Left lung (tissue), 14 donors: ENCODE measurements at places on chromosomes 5 and 9.

GRCh38 chr9:37179576-37179975 is 59.2 kb downstream of the ZCCHC7 start:
- no peaks in the 10 kb centered on the region for H3K27me3 ChIP-seq
- H3K4me3 ChIP-seq, result no peak overlapping the region
- no peak for DNase-seq
- H3K27ac ChIP-seq, result no peak overlapping the region
- H3K4me1 ChIP-seq, result no peaks in the 10 kb centered on the region

- H3K4me3 ChIP-seq, result no peak overlapping the region
- no peaks in the 10 kb centered on the region for H3K4me1 ChIP-seq
- DNase-seq, result no peak
- H3K27ac ChIP-seq, result no peak overlapping the region
- H3K27me3 ChIP-seq, result no peaks in the 10 kb centered on the region
Observed at GRCh38 chr5:66864240-66864884, 268.2 kb downstream of the MAST4 start.

GRCh38 chr9:98997604-98998003 is 53.9 kb downstream of the COL15A1 start:
- H3K4me1 ChIP-seq, result peaks cover 25% of the 10 kb centered on the region
- no peak overlapping the region for H3K4me3 ChIP-seq
- DNase-seq, result no peak

DNA sequence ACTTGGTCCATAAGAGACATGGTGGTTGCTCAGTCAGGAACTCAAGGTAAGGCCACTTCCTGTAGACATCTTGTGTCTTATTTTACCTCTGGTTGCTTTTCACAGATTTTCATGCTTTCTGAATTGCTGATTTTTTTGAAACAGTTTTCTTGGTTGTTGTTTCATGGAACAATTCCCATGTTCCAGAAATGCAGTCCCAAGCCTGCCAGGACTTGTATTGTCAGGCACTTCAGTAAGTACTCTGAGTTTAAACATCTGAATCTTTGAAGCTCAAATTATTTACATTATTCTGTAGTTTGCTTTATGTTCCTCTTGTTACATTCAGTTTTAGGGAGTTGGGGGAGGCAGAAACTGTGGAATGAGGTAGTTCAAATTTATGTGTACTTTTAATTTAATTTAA is 290.2 kb downstream of the DMRT2 start:
- H3K27me3 ChIP-seq, result no peaks in the 10 kb centered on the region
- H3K36me3 ChIP-seq, result no peaks in the 10 kb centered on the region
- H3K4me1 ChIP-seq, result no peaks in the 10 kb centered on the region
- no peak overlapping the region for H3K4me3 ChIP-seq
- no peak for DNase-seq

DNA sequence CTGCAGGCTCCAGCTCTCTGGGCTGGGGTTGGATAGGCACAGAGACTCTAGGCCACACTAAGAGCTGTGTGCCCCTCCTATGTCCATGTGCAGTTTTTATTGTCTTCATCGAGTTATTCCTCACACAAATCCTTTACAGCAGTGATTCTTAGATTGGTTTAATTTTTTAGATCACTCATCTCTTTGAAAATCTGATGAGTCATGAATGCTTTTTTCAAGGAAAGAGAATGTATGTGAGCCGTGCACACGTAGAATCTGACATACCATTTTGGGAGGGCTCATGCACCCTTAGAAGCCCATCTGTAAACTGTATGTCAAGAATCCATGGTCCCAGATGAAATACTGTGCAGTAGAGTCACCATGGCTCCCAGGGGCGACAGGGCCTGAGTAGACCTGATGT is 100.7 kb upstream of the S1PR3 start:
- H3K4me1 ChIP-seq, result no peaks in the 10 kb centered on the region
- no peak for DNase-seq
- H3K27ac ChIP-seq, result no peak overlapping the region
- peaks cover 9% of the 10 kb centered on the region for H3K27me3 ChIP-seq
- no peaks in the 10 kb centered on the region for H3K36me3 ChIP-seq
- no peak overlapping the region for H3K4me3 ChIP-seq

GRCh38 chr9:134365791-134366222 is 39.6 kb downstream of the RXRA start:
- no peaks in the 10 kb centered on the region for H3K36me3 ChIP-seq
- H3K4me3 ChIP-seq, result no peak overlapping the region
- peaks cover 72% of the 10 kb centered on the region for H3K4me1 ChIP-seq
- peak overlapping the region; percentile 84 for H3K27ac ChIP-seq

DNA sequence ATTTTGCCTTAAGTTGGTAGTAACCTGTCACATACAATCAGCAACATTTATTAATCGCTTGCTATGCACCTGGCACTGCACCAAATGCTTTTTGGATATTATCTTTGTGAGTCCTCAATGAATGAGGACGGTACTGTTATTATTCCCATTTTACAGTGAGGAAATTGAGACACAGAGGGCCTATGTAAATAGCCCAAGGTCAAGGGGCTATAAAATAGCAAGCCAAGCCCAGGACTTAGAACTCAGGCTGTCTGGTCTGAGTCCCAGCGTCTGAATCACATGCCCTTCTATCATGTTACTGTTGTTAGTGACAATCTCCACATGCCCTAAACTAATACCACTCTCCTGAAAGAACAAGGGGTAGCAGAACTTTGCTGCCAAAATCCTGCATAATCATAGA is 60.0 kb downstream of the ERAP1 start:
- no peaks in the 10 kb centered on the region for H3K27me3 ChIP-seq
- no peak overlapping the region for H3K27ac ChIP-seq
- no peaks in the 10 kb centered on the region for H3K4me1 ChIP-seq
- no peak overlapping the region for H3K4me3 ChIP-seq

DNA sequence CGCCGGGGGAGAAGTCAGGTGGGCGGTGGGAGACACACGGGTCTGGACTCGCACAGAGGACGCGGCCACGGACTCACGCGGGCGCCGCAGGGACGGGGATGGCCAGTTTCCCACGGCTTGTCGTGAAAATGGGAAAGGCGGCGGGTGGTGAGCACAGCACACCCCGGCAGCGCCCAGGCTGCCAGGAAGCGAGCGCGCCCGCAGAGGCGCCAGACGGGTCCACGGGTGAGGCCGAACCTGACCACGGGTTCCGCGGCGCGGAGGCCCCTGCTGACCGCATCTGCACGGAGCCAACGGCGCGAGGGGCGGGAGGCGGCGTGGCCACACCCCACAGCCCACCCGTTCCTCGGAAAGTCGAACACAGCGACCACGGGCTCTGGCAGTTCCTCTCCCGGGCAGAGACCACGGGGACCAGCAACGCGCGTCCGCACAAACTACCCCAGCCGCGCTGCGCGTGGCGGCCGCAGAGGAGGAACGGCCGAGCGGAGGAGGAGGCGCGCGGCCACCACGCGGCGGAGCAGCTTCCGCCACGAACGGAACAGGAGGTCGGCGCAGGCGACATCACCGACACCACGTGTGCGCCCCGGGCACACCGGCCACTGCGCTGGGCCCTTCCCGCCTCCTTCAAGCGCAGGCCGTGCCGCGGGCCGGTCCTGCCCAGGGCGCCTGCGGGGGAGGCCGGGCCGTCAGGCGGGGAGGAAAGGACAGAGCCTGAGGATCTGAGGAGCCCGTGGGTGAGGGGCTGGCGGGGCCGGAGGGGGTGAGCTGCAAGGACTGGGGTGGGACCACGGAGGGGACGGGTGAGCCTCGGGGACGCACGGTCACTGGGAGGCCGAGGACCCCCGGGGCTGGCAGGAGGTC is 5.6 kb downstream of the EXD3 start:
- H3K4me3 ChIP-seq, result peak overlapping the region; percentile 11
- H3K4me1 ChIP-seq, result peaks cover 28% of the 10 kb centered on the region
- H3K27me3 ChIP-seq, result no peaks in the 10 kb centered on the region
- H3K27ac ChIP-seq, result peak overlapping the region; percentile 7
- DNase-seq, result no peak

- no peaks in the 10 kb centered on the region for H3K4me1 ChIP-seq
- H3K4me3 ChIP-seq, result peak overlapping the region; percentile 41
Observed at GRCh38 chr9:16869131-16869881, 1.2 kb downstream of the BNC2 start.

- no peak for DNase-seq
- no peak overlapping the region for H3K27ac ChIP-seq
- no peaks in the 10 kb centered on the region for H3K4me1 ChIP-seq
- H3K27me3 ChIP-seq, result no peaks in the 10 kb centered on the region
Observed at GRCh38 chr5:83253720-83254119, 176.4 kb downstream of the XRCC4 start.

DNA sequence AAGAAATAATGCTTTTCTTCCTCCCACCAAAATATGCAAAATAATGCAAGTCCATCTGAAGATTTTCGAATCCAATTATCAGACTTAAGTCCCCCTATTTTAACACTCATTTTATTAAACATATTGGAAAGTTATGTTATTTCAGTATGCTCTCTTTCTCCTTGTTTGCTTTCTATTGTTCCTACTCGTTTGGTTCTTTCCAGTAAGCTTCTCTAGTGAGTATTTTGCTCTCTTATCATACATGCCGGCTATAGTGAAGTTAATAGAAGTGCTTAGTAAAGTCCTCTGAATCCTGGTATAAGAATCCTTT is 517 bp downstream of the ALDH1A1 start:
- no peaks in the 10 kb centered on the region for H3K27me3 ChIP-seq
- no peaks in the 10 kb centered on the region for H3K36me3 ChIP-seq
- H3K4me3 ChIP-seq, result peak overlapping the region; percentile 42
- DNase-seq, result no peak
- peaks cover 74% of the 10 kb centered on the region for H3K4me1 ChIP-seq

DNA sequence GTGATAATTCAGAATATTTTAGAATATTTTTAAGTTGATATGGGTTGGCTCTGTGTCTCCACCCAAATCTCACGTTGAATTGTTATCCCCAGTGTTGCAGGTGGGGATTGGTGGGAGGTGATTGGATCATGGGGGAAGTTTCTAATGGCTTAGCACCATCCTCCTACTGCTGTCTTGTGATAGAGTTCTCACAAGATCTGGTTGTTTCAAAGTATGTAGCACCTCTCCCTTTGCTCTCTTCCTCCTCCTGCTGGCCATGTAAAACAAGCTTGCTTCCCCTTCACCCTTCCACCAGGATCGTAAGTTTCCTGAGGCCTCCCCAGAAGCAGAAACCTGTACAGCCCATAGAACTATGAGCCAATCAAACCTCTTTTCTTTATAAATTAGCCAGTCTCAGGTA is 214.6 kb upstream of the C9orf72 start:
- no peaks in the 10 kb centered on the region for H3K27me3 ChIP-seq
- DNase-seq, result no peak
- no peak overlapping the region for H3K27ac ChIP-seq

GRCh38 chr5:32814141-32814540 is 103.0 kb downstream of the NPR3 start:
- no peak for DNase-seq
- H3K27ac ChIP-seq, result no peak overlapping the region
- no peaks in the 10 kb centered on the region for H3K36me3 ChIP-seq
- no peaks in the 10 kb centered on the region for H3K27me3 ChIP-seq
- no peak overlapping the region for H3K4me3 ChIP-seq
- H3K4me1 ChIP-seq, result no peaks in the 10 kb centered on the region

GRCh38 chr9:108640230-108640629 is 215.6 kb downstream of the ACTL7B start:
- H3K36me3 ChIP-seq, result no peaks in the 10 kb centered on the region
- no peaks in the 10 kb centered on the region for H3K4me1 ChIP-seq
- no peak overlapping the region for H3K4me3 ChIP-seq
- DNase-seq, result no peak
- no peak overlapping the region for H3K27ac ChIP-seq
- H3K27me3 ChIP-seq, result no peaks in the 10 kb centered on the region

DNA sequence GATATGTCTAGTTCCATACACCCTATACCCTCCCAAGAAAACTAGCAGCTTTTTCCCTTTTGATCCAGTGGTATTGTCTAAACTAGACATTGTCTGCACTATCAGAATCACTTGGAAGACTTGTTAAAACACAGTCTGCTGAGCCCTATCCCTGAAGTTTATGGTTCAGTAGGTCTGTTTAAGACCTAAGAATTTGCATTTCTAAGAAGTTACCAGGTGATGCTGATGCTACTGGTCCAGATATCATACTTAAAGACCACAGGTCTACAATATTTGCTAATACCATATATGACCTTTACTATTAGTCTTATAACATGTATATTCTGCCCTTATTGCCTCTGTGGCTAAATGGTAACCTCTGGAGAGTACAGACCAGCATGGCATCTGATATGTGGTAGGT is 23.3 kb downstream of the SKIC3 start:
- no peak overlapping the region for H3K4me3 ChIP-seq
- no peaks in the 10 kb centered on the region for H3K27me3 ChIP-seq
- no peak overlapping the region for H3K27ac ChIP-seq
- H3K4me1 ChIP-seq, result no peaks in the 10 kb centered on the region
- no peak for DNase-seq
- H3K36me3 ChIP-seq, result no peaks in the 10 kb centered on the region

DNA sequence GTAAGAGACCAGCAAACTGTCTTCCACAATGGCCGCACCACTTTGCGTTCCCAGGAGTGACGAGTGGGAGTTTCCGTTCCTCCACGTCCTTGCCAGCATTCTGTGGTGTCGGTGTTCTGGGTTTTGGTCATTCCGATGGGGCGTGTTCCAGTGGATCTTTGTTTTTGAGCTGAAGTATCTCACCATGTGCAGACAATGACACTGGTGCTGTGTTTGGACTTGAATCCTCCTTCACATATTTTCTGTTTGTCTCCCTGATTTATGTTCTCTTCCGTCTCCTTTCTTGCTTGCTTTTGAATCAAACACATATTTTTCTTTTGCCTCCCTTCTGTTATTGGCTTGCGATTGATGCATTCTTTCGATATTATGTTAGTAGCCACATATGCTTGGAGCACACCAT is 60.8 kb upstream of the IRX4 start:
- no peak overlapping the region for H3K4me3 ChIP-seq
- no peak overlapping the region for H3K27ac ChIP-seq
- H3K36me3 ChIP-seq, result no peaks in the 10 kb centered on the region
- no peaks in the 10 kb centered on the region for H3K4me1 ChIP-seq

DNA sequence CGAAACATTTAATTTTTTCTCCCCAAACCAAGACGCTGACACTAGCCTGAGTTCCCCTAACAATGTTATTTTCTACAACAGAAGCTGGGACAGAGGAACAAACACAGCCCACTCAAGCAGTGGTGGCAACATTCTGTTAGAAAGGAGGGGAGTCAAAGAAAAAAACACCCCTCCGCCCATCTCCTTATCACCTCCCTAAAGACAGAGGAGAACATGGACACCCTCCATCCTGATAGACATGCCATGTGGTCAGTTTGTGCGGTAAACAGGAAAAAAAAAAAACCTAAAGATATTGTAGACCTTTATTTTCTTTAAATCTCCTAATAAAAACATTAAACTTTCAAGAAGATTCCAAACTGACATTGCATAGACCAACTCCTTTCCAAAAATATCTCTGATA is 2.9 kb upstream of the DPM2 start:
- no peaks in the 10 kb centered on the region for H3K36me3 ChIP-seq
- no peak overlapping the region for H3K27ac ChIP-seq
- H3K4me3 ChIP-seq, result no peak overlapping the region
